ENCODE measurements at places on chromosomes 7 and 10.

DNA sequence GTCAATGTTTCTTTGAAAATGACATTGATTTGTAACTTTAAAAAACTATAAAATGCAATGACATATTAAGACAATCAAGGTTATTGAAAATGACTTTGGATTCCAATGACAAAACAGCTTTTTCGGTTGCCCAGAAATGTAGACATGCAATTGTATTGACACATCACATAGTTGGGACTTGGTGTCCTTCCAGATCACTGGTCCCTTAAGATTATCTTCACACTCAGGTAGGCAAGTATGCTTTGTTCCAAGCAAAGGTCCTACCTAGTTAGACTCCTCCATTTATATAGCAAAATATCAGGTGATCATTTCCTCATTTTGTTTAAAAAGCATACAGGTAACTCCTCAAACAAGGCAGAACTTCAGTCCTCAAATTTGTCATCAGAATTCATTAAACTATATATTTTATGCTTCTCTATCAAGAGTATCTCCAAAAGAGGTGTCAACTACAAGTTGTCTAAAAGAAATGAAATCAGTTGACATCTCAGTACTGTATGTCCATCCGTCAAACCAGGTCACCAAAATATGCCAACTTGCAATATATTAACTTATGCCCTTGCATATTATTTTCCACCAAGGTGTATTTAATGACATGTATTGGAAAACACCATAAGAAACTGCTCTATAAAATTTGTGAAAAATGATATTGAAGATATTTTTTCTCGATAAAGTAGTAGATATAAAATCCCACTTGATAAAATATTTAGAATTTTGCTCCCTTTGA is 64.6 kb downstream of the TSPAN12 start:
- no peak for ATAC-seq

GRCh38 chr7:16695621-16696237 is 49.7 kb downstream of the BZW2 start:
- ATAC-seq: peak; percentile 75

DNA sequence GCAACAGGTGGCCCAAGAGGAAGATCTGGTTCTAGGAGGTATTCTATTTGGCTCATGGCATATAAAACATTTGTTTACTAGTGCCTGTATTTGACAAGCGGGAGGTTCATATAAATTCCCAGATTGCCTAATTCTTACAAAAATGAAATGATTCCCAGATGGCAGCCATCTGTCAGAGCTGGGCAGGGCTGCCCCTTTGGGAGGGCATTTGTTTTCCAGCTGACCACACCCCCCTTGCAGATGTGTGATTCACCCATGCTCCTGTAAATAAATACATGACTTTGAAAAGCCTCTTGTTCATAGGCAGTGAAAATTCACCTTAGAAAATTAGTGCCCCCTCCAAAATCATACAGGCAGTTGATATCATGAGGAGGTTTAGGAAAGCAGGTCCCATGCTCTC is 8.6 kb downstream of the VWC2 start:
- ATAC-seq: no peak

DNA sequence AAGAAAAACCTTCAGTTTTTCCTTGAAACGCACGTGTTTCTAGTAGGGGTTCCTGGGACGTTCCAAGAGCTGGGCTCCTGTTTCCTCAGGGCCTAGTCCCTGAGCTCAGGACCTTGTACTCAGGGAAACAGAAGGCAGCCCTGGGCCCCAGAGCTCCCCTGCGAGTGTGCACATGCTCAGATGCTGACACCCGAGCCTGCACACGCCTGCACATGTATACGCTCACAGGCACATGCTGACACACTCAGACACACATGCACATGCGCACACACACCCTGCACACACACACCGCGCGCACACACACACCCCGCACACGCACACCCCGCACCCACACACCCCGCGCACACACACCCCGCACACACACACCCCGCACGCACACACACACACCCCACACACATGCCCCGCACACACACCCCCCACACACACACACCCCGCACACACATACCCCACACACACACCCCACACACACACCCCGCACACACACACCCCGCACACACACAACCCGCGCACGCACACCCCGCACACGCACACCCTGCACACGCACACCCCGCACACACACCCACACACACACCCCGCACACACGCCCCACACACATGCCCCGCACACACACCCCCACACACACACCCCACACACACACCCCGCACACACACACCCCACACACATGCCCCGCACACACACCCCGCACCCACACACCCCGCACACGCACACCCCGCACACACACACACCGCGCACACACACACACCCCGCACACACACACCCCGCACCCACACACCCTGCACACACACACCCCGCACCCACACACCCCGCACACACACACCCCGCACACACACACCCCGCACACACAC is 52.2 kb downstream of the CALML3 start:
- ATAC-seq: peak; percentile 55

- ATAC-seq: peak; percentile 95
Measured at GRCh38 chr10:14588084-14588937, 186.4 kb downstream of the FAM107B start.

- ATAC-seq: no peak
Measured at GRCh38 chr10:49502358-49502757, 36.6 kb downstream of the ERCC6 start.

GRCh38 chr7:33421429-33421828 is 292.1 kb downstream of the BBS9 start:
- no peak for ATAC-seq

GRCh38 chr10:123462246-123462645 is 203.9 kb upstream of the GPR26 start:
- no peak for ATAC-seq

DNA sequence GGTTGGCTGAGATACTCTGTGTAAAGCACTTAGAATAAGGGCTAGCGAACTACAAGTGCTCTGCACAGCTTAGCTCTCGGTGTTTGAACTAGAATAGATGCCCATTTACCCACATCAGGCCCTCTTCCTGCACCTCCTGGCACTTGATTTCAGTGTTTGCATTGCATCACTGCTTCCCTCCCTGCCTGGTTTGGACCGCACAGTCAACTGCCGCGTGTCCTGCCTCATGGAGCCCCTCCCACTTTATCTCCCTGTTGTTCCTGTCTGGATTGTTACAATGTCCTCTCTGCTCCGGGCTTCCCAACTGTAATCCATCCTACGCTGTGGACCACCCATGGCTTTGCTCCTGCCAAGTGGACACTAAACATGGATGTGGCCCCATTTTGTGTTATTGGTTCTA is 2.3 kb downstream of the FAM107B start:
- no peak for ATAC-seq

DNA sequence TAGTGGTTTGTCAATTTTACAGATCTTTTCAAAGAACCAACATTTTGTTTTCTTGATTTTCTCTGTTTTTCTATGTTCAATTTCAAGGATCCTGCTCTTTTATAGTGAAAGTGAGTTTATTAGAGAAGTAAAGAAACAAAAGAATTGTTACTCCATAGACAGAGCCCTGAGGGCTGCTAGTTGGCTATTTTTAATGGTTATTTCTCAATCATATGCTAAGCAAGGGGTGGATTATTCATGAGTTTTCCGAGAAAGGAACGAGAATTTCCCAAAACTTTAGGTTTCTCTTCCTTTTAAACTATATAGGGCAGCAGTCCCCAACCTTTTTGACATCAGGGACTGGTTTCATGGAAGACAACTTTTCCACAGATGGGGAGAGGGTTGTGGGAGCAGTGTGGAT is 165.0 kb downstream of the CCSER2 start:
- ATAC-seq: no peak
